ENCODE measurements at places on chromosomes 3 and 15. TPM values are rescaled to one million over a fixed set of nuclear protein-coding genes. Genes with fewer than 3 reads are reported as not detected.

ROPN1 gene
- total RNA-seq: 0.54 TPM

PPP1R14D gene
- total RNA-seq: not detected

MME gene
- total RNA-seq: 8.4 TPM

GLT8D1 gene
- total RNA-seq: 60.4 TPM

FILIP1L gene
- total RNA-seq: 25.5 TPM

JMJD7 gene
- 16.2 TPM for total RNA-seq

GRCh38 chr3:98793971-98794370 lies 30.8 kb downstream of the ST3GAL6 start:
- DNase-seq: no peak

DNA sequence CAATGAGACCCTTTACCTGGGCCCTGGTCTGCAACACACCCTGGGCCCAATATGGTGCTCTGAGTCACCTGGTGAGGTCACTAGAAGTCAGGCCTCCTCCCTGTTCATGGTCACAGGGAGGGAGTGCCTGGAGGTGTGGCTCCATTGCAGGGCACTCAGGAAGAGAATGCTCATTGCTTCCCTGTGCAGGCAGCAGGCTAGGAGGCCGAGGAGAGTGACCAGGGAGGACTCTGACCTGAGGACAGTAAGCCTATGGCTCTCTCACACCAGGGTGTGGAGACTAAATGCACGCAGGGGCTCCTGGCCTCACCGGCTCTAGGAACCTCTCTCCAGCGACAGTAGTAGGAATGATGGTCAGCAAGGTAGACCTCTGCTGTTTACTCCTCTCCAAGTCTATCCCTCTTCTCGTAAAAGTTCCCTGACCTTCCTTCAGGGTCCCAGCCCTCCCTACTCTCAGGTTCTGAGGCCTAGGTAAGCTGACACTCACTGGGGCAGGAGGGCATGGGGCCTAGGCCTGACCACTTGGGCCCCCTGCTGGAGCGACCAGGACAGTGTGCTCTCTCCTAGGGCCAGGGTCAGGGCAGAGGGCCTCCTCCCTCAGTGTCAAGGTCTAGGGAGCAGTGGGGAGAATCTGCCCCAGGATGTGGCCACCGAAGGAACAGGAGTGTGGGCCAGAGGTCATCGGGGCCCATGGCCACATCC lies 9.6 kb upstream of the SLCO2A1 start:
- DNase-seq: no peak

GRCh38 chr3:23325466-23326065 lies 122.4 kb downstream of the UBE2E2 start:
- DNase-seq: no peak

GRCh38 chr3:15099364-15100098 lies 583 bp upstream of the RBSN start:
- DNase-seq: no peak

DNA sequence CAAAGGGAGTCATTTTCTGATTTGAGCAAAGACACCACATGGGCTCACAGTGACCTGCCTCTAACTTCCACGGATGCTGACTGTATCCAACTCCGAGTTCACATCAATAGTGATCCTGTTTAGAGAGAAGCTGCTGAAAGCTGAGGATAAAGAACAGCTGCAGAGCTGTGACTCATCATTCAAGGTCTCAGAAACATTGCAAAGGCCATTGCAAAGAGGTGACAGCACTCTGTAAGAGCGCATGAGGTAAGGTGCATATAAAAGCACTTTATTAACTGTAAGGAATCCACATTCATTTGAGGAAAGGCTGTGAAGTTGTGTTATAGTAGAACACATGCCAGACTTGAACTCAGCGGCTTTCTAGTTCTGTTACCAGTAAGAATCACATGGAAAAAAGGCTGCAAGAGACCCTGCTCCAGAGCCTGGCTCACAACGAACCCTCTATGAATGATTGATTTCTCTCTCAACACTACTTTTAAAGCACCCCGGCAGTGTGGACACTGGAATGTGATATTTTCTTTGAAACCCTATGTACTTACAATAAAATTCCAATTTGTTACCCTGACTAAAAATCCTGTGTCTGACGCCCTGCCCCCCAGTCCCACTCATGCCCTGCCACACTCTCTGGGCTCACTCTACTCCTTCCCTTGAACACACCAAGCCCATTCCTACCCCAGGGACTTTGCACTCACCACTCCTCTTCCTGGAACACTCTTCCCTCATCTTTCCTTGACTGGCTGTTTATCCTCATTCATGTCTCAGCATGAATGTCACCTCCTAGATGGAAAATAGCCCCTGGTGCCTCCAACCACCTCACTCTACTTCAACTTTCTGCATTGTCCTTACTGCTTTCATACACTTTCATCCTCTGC lies 111.2 kb downstream of the LSM3 start:
- DNase-seq: peak; percentile 31

DNA sequence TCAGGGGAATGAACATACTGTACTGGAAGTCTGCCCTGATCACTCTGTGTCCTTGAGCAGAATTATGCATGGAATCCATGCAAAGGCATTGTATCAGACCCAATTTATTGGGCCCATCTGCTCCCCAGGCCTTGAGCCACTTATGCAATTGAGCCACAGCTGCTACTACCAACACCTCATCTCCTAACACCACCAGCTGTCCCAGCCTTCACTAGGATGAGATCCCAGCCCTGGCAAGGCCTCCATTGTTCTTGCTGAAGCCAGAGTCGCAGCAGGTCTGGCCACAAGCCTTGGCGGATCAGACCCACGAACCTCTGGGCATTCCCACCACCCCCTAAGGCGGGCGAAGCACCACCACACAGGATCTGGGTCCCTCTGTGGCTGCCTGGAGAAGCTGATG lies 9.2 kb upstream of the NME9 start:
- DNase-seq: no peak

DNA sequence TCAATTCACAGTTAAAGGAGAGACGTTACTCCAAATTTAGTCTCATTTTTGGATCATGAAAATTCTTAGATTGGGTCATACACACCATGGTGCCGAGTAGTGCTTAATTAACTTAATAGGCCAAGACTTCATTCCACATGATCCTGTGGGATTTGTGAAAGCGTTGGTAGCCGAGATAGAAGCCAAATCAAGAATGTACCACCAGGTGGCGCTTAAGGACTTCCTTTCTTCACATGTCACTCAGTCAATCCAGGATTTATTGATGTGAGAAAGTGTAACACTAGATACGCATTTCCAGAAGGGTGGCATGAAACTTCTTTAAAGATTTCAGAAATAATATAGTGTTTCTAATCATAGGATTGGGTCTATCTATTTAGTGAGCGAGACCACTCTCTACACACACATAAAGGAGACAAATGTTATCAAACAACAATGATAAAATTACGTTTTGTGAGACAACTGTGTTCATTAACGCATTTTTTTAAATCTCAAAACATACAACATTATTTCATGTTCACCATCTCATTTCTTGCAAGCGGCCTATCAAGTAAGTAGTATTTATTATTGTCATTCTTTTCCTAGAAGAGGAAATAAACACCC lies 436.1 kb downstream of the CHL1 start:
- peak; percentile 69 for DNase-seq

DNA sequence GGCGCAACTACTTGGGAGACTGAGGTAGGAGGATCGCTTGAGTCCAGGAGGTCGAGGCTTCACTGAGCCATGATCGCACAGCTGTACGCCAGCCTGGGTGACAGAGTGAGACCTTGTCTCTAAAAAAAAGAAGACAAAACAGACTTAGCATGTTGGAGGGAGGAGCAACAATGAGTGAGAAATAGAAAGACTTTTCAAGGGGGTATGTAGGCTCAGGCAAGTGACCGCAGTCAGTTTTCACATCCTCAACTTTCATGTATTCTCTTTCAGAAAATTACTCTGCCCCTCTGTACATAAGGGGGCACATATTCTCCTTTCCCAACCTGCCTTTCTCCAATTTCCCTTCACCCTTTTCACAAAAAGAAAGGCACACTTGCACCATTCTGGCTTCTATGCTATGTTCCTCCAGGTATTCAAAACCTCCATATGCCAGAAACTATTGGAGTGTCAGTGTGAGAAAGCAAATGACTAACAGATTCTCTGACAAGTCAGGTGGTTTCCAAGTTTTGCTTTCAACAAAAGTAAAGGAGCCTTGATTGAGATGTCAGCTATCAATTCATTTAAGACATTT lies 7.6 kb downstream of the NSUN3 start:
- no peak for DNase-seq

DNA sequence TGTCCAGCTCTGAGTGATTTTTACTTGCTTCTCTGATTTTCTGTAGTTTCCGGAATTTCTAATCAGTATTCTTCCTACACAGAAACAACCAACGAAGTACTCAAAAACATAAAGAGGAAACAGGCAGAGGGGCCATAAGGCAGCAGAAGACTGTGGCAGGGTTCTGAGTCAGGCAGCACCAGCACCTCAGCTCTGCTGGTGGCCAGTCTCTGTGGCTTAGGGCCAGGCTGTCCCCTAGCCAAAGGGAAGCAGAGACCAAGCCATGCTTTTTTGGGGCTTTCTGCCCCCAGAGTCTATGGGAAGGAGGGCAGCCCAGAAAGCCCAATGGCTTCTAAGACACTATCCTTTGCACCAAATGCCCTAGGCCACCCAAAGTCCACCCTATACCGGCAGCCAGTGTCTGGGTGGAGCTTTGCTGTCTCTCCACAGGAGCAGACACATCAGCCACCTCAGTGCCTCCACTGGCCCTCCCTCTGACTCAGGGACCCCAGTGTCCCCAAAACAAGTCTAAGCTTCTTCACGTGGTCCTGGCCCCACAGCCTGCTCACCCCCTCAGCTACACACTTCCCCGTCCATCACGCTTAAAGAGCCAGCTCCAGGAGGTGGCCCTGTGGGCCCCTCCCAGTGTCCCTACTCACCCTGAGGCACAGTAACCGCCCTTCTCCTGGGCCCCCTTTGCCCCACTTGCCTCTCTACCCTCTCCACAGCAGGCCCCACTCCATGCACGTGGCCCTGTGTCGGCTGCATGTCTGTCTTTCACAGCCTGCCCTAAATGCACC lies 46.2 kb downstream of the CCDC12 start:
- no peak for DNase-seq

GRCh38 chr15:99441871-99442251 lies 123.9 kb upstream of the MEF2A start:
- no peak for DNase-seq

DNA sequence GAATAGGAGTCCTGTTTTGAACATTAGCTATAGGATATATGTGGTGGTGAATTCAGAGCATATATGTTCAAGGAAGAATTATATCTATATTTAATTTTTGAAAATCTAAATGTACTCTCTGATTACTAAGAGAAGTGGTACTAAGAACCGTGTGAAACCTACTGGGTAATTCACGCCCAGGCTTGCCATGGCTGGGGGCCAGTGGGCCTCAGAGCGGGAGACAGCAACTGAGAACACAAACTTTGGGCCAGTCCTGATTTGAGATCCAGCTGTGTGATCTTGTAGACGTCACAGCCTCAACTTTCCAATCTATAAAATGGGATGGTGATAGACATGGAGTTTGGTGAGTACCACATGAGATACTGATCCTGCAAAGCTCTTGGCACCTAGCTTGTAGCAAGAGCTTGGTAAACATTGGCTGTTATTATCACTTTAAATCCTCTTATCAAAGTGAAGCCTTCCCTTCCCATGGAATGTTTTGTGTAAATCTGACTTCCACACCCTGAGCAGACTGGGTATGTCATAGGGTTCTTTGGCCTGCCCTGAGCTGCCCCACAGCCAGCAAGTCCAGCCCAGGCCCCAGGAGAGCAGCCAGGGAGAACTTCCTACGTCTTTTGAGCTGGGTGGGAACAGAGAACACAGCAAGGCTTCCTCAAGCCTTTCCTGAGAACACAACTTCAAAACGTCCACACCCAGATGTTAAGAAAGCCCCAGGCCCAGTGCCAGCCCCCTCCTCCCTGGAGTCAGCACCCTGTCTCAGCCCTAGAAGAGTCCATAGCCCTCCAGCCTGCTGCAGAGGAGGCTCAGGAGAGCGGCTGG lies 8.2 kb upstream of the PAQR5 start:
- DNase-seq: no peak

GRCh38 chr3:175430983-175431773 lies 572.0 kb downstream of the NAALADL2 start:
- DNase-seq: peak; percentile 43

DNA sequence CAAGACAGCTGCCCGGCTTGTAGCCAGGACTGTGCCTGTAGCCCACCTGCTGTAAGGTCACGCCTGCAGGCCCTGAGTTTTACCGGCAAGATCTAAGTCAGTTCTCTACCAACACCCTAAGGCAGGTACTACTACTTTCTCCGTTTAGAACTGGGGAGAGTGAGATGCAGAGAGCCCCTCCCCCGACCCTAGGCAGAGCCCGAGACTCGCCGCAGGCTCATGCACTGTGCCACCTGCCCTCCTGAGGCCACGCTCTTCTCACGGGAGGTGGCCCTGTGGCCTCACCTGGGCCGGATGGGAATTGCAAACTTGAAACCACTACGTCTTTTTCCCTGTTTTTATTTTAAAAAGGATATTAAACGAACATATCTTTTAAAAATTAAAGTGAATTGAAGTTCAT lies 36.9 kb upstream of the PCSK6 start:
- no peak for DNase-seq

DNA sequence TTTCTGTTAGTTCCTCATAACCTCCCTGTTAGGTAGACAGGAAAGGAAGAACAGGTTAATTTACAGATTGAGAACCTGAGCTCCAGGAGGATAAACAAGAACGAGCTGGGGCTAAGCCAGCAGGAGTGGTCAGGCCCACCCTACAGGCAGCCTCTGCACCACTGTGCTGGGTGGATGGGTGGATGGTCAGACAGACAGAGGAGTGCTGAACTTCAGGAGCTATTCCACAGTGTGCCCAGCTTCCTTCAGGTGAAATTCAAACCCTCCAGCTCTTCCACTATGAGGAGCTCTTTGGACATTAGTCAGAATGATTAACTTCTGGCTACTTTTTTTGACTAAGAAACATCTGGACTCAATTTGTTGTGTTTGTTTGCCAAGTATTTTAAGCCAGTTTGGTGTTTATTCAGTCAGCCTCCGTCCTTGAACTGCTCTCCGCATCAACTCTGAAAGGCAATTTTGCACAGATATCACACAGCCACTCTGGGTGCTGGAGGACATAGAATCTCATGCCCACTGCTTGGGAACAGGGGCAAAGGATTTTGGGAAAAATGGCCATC lies 361.9 kb downstream of the CLSTN2 start:
- no peak for DNase-seq

DNA sequence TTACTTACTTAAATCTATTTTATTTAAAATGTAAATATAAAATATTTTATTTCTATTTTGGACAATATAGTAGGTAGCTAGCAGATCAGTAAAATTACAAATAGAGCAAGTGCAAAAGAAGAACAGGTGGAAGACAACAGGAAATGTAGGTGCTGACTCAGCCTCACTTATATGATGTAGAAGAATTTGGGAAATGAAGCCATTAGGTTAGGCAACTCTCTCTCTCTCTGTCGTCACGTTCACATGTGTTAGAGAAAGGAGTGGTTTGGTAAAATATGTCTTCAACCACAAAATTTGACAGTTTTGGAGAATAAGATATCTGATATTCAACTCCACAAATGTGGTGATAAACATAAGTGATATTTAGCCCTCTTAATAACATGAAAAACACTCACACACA lies 532.5 kb upstream of the KCNMB2 start:
- DNase-seq: no peak

GRCh38 chr15:26842391-26842790 lies 24.5 kb upstream of the GABRA5 start:
- no peak for DNase-seq

- no peak for DNase-seq
These were observed 473.7 kb downstream of the LPP start for GRCh38 chr3:188627652-188628051.

Measured in kidney (tissue), 22 donors.